ENCODE measurements at places on chromosomes 1 and 21.

DNA sequence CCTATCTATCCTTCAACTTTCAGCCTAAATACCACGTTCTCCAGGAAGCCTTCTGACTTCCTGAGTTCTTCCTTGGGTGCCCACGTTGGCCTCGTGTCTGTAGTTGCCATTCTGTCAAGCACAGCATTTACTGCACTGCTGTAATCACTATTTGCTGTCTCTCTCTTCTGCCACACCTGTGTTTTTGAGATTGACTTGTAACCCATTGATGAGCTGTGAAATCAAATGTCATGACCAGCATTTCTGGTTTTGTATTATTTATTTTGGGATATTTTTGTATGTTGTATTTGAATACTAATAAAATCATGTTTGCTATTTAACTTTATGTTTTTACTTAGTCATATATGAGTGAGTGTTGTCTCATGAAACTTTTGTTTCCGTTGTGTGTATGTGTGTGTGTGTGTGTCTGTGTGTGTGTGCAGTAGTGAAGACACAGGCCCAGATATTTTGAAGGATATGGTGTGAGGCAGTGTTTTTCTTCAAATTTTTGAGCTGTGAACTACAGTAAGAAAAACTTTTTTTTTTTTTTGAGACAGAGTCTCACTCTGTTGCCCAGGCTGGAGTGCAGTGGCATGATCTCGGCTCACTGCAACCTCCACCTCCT lies 126.2 kb upstream of the SERBP1 start:
- no peak for DNase-seq

- DNase-seq, result no peak
Measured at GRCh38 chr1:167454304-167454893, 63.9 kb downstream of the CD247 start.

GRCh38 chr1:47997289-47998200 lies at the start of gene TRABD2B:
Gene TRABD2B, minus strand, starts transcription at chr1:47997385.
- DNase-seq, result no peak

DNA sequence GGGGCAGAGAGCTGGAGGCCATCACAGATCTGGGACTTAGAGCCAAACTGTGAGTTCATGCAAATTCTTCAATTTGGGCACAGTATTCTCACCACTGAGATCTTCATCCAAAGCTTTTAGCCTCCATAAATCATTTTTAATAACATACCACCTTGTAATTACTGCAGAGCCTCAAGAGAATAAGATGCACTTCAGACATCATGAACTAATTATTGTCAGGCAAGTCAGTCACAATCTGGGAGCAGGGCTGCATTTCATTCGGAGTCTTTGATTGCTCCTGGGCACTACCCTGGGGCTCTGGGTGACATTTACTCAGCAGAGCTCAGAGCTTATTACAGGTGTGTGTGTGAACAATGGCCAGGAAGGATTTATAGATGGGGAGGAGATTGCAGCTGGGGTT lies 623.7 kb downstream of the PTPRU start:
- DNase-seq, result no peak

DNA sequence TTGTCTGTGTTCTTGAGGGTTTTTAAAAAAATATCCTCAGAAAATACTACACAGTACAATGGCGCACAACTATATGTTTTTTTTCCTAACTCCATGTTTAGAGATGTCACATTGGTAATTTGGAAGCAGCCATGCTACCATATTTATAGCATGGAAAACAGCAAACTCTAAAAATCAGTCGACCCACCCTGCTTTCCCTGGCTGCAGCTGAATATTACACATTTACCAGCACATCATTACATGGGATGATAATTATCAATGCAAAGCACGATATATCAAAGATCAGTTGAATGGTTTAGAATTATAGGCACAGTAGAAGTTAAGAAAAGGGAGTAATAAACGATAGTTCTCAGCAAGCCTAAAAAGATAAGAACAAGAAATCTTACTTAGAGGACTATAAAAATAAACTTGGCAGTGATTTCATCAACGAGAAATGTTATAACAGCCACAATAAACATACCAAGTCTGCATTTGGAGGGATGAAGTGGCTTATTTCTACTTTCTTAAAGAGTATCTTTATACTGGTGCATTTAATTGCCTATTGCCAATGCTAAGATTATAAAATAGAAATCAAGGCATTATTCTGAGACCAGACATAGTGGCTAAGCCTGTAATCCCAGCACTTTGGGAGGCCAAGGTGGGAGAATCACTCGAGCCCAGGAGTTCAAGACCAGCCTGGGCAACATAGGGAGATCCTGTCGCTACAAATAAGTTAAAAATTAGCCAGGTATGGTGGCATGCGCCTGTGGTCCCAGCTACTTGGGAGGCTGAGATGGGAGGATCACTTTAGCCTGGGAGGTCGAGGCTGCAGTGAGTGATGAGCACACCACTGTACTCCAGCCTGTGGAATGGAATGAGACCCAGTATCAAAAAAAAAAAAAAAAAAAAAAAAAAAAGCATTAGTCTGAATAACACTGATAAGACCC lies 43.4 kb downstream of the WDR64 start:
- no peak for DNase-seq

- DNase-seq, result no peak
Measured at GRCh38 chr1:79711001-79711431, 704.5 kb upstream of the ADGRL4 start.

GRCh38 chr1:77024500-77024899 lies 157.2 kb downstream of the ST6GALNAC5 start:
- no peak for DNase-seq

DNA sequence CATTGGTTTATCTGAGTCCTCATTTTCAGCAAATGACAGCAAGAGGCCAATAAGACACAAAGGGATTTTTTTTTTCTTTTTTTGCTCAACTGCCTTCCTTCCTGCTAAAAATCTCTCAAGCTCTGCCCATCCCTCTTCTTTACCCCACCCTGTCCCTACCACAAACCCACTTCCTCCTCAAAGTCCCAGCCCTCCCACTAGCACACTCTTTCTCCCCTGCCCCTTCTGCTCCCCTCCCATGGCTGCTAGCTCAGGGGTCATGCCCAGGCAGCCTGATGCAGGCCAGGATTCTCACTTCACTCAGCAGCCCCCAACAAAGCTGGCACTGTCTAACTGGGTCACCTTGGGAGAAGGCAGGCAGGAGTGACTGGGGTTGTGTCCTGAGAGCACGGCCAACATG lies 28.8 kb upstream of the PPP2R5A start:
- DNase-seq, result no peak

Measured in activated CD8-positive, alpha-beta memory T cell treated with anti-CD3 and anti-CD28 coated beads for 1 hour (primary cell).